ENCODE measurements at places on chromosomes 7 and 10.

GRCh38 chr7:113282875-113283274 is 164.5 kb upstream of the SMIM30 start:
- DNase-seq, result no peak
- H3K36me3 ChIP-seq, result no peaks in the 10 kb centered on the region
- no peak overlapping the region for H3K4me3 ChIP-seq
- H3K27me3 ChIP-seq, result no peaks in the 10 kb centered on the region
- no peak overlapping the region for H3K27ac ChIP-seq

DNA sequence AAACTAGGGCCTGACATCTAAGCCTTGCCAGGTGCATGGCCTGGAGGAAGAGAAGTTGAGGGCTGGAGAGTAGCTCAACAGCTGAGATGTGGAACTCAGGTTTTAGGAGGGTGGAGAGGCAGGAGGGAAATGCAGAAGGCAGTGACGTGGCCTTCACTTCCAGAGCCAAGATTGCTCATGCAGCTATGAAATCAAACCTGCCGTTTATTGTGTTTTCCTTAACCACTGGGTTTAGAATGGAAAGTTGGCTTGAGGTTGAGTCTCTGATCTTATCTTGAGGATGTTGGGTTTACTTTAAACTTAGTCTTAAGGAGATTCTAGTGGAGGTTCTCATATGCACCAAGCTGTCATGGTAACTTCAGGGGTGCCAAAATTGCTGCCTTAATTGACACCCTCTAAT is 178.6 kb downstream of the SORCS3 start:
- H3K4me1 ChIP-seq, result no peaks in the 10 kb centered on the region
- no peaks in the 10 kb centered on the region for H3K36me3 ChIP-seq
- DNase-seq, result no peak
- no peaks in the 10 kb centered on the region for H3K27me3 ChIP-seq

GRCh38 chr7:94971051-94971867 is 63.9 kb downstream of the PPP1R9A start:
- no peak for DNase-seq
- no peak overlapping the region for H3K27ac ChIP-seq
- H3K27me3 ChIP-seq, result no peaks in the 10 kb centered on the region
- no peaks in the 10 kb centered on the region for H3K4me1 ChIP-seq
- no peaks in the 10 kb centered on the region for H3K36me3 ChIP-seq

DNA sequence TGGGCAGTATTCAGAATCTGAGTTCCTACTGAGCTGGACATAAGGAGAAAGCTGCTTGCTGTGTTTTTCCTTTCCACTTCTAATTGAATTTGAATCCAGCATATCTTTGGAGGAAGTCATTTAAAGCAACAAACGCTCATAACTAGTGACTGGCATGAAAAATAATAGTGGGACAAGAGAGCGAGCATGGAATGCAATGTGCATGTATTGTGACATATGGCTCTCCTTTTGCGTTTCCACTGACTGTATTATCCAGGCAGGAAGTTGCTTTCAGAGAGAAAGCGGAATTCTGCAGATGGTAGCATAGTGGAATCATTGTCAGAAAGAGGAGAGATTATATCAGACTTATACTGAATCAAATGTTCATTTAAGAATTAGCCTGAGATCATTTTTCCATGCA is 368.6 kb downstream of the REEP3 start:
- DNase-seq, result no peak
- H3K27ac ChIP-seq, result no peak overlapping the region
- no peaks in the 10 kb centered on the region for H3K4me1 ChIP-seq
- no peak overlapping the region for H3K4me3 ChIP-seq

GRCh38 chr10:99975942-99976809 is 33.6 kb downstream of the DNMBP start:
- no peak for DNase-seq
- no peaks in the 10 kb centered on the region for H3K4me1 ChIP-seq
- peaks cover under 1% of the 10 kb centered on the region for H3K36me3 ChIP-seq
- H3K4me3 ChIP-seq, result no peak overlapping the region

DNA sequence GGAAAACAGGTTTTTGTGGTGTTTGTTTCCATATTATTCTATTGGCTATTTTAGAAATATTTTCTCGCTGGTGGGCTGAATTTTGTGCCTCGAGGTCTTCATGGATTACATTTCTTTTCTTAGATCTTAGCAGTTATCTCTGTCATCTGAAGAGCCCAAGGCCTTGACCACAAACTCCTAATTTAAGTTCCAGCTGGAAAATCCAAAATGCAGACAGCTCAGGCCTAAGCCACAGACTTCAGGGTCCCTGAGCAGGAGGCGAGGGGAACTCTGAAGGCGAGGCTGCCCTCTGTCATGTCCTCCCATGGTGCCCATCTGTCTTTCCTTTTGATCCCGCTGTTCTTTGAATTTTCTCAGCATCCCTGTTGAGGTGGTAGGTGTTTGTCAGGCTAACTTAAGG is 14.3 kb downstream of the DENND10 start:
- H3K27me3 ChIP-seq, result no peaks in the 10 kb centered on the region
- peaks cover 62% of the 10 kb centered on the region for H3K36me3 ChIP-seq
- no peak overlapping the region for H3K27ac ChIP-seq
- no peak overlapping the region for H3K4me3 ChIP-seq
- DNase-seq, result no peak
- peaks cover 34% of the 10 kb centered on the region for H3K4me1 ChIP-seq

DNA sequence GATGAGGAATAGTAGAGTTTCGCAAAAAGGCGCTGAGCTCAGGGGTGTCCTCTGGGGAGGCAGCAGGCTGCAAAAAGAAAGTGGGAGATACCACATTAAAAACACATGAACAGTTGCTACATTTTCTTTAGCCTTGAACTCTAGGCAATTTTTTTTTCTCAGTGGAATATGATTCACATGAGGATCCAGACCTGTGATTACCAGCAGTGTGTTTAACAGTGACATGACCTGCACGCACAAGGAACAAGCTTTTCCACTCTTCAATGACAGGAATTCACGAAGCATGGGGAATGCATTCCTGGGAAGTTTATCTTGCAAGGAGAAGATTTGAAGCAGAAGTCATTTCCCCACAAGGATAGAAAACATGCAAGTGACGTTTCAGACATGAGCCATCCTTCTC is 161.6 kb downstream of the ITGA8 start:
- H3K36me3 ChIP-seq, result no peaks in the 10 kb centered on the region
- H3K4me1 ChIP-seq, result no peaks in the 10 kb centered on the region
- H3K4me3 ChIP-seq, result no peak overlapping the region
- DNase-seq, result no peak
- no peaks in the 10 kb centered on the region for H3K27me3 ChIP-seq

GRCh38 chr10:132319853-132320653 is 11.9 kb upstream of the LRRC27 start:
- DNase-seq, result peak; percentile 85
- no peaks in the 10 kb centered on the region for H3K27me3 ChIP-seq
- peaks cover 47% of the 10 kb centered on the region for H3K4me1 ChIP-seq
- peaks cover 12% of the 10 kb centered on the region for H3K36me3 ChIP-seq
- H3K4me3 ChIP-seq, result peak overlapping the region; percentile 10
- H3K27ac ChIP-seq, result peak overlapping the region; percentile 71

GRCh38 chr7:28371846-28372245 is 40.5 kb upstream of the CREB5 start:
- DNase-seq, result no peak
- H3K4me1 ChIP-seq, result no peaks in the 10 kb centered on the region
- peaks cover 5% of the 10 kb centered on the region for H3K27me3 ChIP-seq
- no peak overlapping the region for H3K4me3 ChIP-seq

DNA sequence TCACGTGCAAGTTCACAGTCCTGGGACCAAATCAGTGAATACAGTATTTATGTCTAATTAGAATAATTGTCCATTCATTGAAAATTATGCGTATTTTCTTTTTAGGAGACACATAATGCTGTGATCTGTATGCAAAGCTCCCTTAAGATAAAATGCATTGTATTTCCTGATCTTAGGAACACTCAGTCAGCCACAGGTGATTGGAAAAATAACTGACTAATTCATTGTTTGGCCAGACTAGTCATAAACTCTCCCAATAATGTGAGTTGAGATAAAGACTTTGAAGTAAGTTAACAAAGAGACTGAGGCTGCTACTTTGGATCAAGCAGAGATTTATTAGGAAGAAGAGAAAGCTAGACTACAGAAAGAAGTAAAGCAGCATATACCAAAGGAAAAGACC is 182.2 kb downstream of the GNAI1 start:
- H3K27me3 ChIP-seq, result no peaks in the 10 kb centered on the region
- H3K4me3 ChIP-seq, result no peak overlapping the region
- no peaks in the 10 kb centered on the region for H3K4me1 ChIP-seq
- no peak for DNase-seq

GRCh38 chr10:88781206-88781605 is 21.3 kb upstream of the LIPM start:
- no peak overlapping the region for H3K4me3 ChIP-seq
- no peaks in the 10 kb centered on the region for H3K36me3 ChIP-seq

- peaks cover 18% of the 10 kb centered on the region for H3K4me1 ChIP-seq
- H3K36me3 ChIP-seq, result no peaks in the 10 kb centered on the region
- peaks cover 9% of the 10 kb centered on the region for H3K27me3 ChIP-seq
- H3K27ac ChIP-seq, result peak overlapping the region; percentile 80
These were observed 36.8 kb downstream of the LRRC72 start for GRCh38 chr7:16563281-16564022.

- H3K27me3 ChIP-seq, result no peaks in the 10 kb centered on the region
- peaks cover 52% of the 10 kb centered on the region for H3K4me1 ChIP-seq
- H3K27ac ChIP-seq, result peak overlapping the region; percentile 99
- H3K4me3 ChIP-seq, result peak overlapping the region; percentile 98
- DNase-seq, result no peak
These were observed 842 bp downstream of the KBTBD2 start for GRCh38 chr7:32890793-32891042.

DNA sequence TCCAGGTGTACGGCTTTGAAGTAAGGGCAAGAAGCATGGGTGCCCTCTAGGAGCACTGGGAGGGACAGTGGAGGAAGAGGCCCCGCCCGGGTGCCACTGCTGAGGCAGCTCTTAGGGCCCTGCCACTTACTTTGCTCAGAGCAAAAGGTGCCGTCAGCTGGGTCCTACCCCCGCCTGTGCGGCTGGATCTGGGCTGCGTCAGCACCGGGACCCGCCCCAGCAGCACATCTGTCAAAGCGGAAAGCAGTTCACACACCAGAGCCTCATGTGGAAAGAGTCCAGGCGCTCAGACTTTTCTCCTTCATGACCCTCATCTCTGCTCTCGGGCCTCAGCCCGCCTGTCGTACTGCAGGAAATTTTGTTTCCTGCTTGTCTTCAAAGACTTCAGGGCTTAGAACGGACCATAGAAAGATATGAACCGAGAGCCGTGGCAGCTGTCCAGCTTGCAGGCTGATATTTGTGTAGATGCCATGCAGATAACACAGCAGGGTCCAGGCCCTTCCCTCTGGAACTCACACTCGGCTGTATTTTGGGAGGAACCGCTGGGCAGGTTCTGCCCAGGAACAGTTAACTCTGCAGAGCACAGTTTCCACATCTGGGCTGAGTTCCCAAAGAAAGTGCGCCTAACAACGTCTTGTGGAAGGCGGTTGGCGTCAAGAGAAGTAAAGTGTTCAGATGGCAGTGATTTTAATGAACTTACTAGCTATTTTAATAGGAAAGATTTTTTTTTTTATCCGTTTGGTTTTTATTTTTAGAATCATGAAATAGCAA is 44.3 kb upstream of the PRKAR1B start:
- DNase-seq, result no peak
- no peak overlapping the region for H3K27ac ChIP-seq
- no peak overlapping the region for H3K4me3 ChIP-seq
- H3K27me3 ChIP-seq, result no peaks in the 10 kb centered on the region

DNA sequence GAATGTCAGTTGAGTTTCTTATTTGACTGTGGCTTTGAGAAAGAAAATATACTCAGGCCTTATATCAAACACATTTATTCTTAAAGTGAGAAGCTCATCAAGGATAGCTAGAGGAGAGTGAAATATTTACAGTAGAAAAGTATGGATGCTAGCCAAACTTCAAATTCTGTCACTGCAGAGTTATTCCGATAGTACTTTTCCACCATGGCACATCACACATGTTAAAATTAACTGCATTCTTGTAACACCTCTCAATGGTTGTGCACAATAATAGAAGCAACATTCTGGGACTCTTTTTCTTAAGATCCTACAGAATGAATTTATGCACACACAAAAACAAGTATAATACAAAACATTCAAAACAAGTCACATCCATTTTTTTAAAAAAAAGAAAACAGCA is 4.5 kb downstream of the PPP1R3C start:
- peaks cover 48% of the 10 kb centered on the region for H3K27me3 ChIP-seq
- DNase-seq, result no peak
- peaks cover 5% of the 10 kb centered on the region for H3K4me1 ChIP-seq
- H3K4me3 ChIP-seq, result no peak overlapping the region
- H3K27ac ChIP-seq, result no peak overlapping the region

- no peak for DNase-seq
- H3K4me1 ChIP-seq, result peaks cover 11% of the 10 kb centered on the region
- peak within 1 kb of the TSS; percentile 78 for H3K27ac ChIP-seq
- H3K4me3 ChIP-seq, result peak within 1 kb of the TSS; percentile 81
- peaks cover 48% of the 10 kb centered on the region for H3K27me3 ChIP-seq
- H3K36me3 ChIP-seq, result no peaks in the 10 kb centered on the region
These were observed at the start of gene MARVELD1 for GRCh38 chr10:97713339-97713825. MARVELD1 (plus strand) TSS chr10:97713730; CDS start chr10:97713877, 147 bp downstream.

- peak; percentile 48 for DNase-seq
- H3K27me3 ChIP-seq, result no peaks in the 10 kb centered on the region
- no peak overlapping the region for H3K4me3 ChIP-seq
These were observed 521.7 kb downstream of the ADRA2A start for GRCh38 chr10:111598433-111599059.

DNA sequence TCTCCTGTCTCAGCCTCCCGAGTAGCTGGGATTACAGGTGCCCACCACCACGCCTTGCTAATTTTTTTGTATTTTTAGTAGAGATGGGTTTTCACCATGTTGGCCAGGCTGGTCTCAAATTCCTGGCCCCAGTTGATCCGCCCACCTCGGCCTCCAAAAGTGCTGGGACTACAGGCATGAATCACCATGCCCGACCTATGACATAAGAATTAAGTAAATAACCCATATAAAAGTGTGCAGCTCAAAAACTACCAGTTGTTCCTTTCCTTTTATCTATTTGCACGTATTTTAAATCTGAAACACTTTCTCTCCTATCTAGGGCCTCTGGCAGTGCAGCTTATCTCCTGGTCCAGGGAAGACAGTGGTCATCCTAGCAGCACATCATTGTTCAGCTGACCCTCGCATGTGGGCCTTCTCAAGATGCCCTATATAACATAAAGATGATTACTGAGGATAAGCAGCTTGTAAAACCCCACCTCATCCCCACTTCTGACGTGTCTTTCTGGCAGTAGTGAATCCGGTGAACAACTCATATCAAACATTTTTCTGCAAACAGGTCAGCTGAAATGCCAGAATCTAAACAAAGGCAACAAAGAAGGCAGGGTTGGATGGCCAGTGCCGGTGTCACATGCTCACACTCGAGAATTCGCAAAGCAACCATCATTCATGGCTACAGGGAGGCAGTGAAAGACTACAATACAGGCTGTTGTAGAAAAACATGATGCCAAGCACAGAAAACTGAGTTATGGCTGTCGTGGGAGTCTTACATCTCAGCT is 36.0 kb upstream of the KCNIP2 start:
- H3K4me3 ChIP-seq, result no peak overlapping the region
- H3K36me3 ChIP-seq, result no peaks in the 10 kb centered on the region
- no peaks in the 10 kb centered on the region for H3K27me3 ChIP-seq
- no peak overlapping the region for H3K27ac ChIP-seq
- no peak for DNase-seq

GRCh38 chr7:157908006-157908782 is 571.4 kb downstream of the DNAJB6 start:
- no peaks in the 10 kb centered on the region for H3K36me3 ChIP-seq
- no peak for DNase-seq
- no peak overlapping the region for H3K4me3 ChIP-seq
- no peak overlapping the region for H3K27ac ChIP-seq

GRCh38 chr7:142088022-142088714 is 23.4 kb upstream of the MGAM2 start:
- no peak for DNase-seq
- H3K4me3 ChIP-seq, result no peak overlapping the region
- H3K4me1 ChIP-seq, result no peaks in the 10 kb centered on the region
- no peaks in the 10 kb centered on the region for H3K27me3 ChIP-seq
- no peak overlapping the region for H3K27ac ChIP-seq
